ENCODE measurements at places on chromosomes 11 and 22.

- DNase-seq = no peak
These were observed 7.8 kb downstream of the MYEOV start for GRCh38 chr11:69301455-69302401.

GRCh38 chr22:28029956-28030355, 110.9 kb upstream of the PITPNB start:
- no peak for DNase-seq

- DNase-seq = no peak
These were observed 19.9 kb upstream of the ME3 start for GRCh38 chr11:86692317-86692716.

- DNase-seq = no peak
These were observed 11.0 kb downstream of the DEPDC5 start for GRCh38 chr22:31764785-31765184.

DNA sequence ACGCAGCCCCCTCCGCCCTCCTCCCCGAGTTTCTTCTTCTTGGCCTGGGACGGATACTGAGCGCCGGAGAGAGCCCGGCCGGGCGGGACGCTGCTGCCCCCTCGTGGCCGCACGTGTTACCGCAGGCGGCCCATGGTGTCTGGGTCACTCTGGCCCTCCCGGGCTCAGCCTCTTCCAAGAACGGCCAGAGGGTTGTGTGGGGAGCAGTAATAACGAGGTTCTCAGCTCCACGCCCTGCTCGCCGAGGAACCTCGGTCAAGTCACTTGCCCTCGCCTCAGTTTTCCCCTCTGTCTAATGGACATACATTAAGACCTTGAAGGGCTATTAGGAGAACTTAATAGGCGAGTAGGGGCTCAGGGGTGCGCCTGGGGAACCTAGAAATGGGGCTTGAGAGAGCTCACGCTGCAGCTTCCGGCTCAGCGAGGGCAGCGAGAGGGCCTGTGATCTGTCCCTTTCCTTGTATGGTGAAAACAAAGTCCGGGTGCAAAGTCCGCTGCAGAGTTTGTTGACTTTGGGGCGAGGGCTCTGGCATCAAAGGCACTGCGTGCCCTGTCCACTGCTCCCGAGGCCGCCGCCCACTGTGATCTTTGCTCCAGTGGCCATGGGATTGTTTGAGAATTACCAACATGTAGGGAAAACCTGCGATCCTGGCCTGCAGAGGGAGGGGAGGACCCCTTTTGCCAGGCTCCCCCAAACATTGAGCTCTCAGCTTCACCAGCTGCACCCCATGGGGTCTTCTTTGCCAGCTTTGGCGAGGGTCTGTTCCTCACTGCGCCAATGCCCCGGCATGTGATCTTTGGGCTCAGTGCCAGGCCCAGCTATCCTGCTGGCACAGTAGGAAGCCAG, 14.4 kb upstream of the LRP5 start:
- peak; percentile 75 for DNase-seq

GRCh38 chr11:96259134-96259830, 83.7 kb downstream of the MAML2 start:
- peak; percentile 85 for DNase-seq

- DNase-seq = peak; percentile 67
These were observed 35.9 kb upstream of the NUP50 start for GRCh38 chr22:45127866-45128265.

DNA sequence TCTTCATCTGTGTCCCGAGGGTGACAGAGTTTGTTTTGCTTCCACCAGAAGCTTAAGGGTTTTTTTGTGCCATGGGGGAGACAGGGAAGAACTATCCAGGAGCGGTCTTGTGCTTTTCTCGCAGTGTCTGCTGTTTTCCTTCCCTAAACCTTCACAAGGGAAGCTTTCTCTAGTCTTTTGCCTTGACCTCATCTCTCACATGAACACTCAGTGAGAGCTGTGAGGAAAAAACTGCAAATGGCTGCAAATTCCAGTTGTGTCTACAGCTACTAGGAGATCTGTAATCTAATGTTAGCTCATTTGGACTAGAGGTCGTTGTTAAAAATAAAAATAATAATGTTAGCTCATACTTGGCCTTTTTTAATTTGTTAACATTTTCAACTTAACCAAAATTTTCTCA, 264.7 kb upstream of the SESN3 start:
- DNase-seq = no peak

- DNase-seq = no peak
These were observed 81.0 kb upstream of the SNX19 start for GRCh38 chr11:130997278-130997677.

DNA sequence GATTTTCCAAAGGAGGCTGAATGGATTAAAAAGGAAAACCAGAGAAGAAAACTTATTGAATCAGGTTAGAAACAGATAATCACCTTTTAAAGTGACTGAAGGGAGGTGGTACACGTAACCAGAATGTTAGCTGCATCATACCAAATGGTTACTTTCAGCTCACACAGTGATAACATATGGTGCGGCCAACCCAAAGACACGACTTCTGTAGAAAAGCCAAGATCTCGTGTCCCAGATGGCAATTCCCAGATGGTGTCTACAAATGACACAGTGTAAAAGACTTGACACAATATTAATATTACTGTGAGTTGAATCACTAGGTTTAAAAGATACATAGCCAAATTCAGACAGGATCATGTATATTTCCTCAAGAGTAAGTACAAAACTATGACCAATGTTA, 5.2 kb downstream of the PPP2R1B start:
- no peak for DNase-seq

- no peak for DNase-seq
These were observed 6.3 kb upstream of the THOC5 start for GRCh38 chr22:29559853-29560252.

GRCh38 chr11:118634431-118635236, 27.2 kb downstream of the PHLDB1 start:
- peak; percentile 81 for DNase-seq

DNA sequence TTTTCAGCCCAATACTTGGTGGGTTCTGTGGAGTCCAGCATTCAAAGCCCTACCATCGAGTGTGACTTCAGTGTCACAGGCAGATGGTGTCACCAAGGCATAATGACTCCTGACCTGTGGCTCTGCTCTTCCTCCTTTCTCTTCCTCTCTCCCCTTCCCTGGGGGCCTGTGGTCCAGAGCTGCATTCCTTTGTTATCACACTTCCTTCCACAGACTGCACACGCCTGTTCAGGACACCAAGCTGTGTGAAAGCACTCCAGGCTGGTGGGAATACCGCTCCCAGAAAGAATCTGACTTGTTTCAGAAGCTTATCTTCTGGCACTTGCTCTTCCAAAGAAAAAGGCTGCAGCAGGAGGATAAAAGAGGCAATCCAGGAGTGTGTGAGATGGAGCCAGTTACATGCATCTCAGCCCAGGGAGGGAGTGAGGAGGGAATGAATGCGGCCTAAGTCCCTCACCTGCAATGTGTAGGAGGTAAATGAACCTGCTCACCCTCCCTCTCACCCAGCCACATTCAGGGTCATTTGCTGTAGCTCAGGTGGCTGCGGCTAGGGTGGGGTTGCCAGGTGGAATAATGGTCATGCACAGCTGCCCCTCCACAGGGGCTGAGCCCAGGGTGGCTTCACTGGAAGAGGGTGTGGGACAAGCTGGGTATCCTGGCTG, 79.3 kb downstream of the ADAMTS15 start:
- DNase-seq = peak; percentile 84

DNA sequence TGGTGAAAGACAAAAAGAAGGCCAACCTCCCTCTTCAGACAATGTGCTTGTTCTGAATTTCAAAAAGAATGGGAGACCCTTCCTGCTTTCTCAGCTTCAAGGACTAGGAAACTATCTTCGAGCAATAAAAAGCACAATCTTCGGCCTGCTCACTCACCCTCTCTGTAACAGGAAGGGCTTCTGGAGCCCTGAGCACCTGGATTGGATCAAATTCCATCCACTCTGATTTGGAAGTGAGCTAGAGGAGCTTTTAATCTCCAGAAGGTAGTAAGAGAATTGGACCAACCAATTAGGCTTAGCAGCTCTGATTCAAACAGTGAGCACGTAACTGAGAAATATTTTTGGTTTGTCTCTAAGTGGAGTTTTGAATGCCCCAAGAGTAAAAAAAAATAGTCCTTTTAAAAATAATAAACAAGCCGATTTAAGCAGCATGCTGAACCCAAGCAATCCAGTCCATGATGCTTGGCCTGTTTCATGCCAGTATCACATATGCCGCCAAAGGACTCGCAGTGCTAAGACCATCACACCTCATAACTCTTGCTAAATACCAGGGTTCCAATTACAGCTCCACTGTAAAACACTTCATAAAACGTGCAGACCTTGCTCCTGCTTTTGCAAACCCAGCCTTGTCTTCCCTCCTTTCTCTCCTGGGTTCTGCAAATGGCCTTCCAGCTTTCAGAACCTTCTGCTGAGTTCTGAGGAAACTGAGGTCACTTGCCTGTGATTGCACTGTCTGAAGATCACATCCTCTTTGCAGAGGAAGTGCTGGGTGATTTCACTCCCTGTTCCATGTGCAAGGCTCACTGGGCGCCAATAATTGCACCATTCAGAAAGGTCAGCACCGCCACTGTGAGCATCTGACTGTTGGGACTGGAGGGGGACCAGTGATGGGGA, 74.4 kb downstream of the SLC1A2 start:
- no peak for DNase-seq

GRCh38 chr11:16925561-16926065, 88.6 kb downstream of the PLEKHA7 start:
- DNase-seq = peak; percentile 33

- no peak for DNase-seq
These were observed 19.3 kb upstream of the TMEM191C start for GRCh38 chr22:21447694-21448402.

- peak; percentile 24 for DNase-seq
These were observed 551 bp downstream of the AGBL2 start for GRCh38 chr11:47714554-47715081.

- peak; percentile 56 for DNase-seq
These were observed 13.6 kb upstream of the CD3E start for GRCh38 chr11:118290923-118291322.

- DNase-seq = peak; percentile 55
These were observed 26.5 kb upstream of the PRDM10 start for GRCh38 chr11:130029137-130029536.

DNA sequence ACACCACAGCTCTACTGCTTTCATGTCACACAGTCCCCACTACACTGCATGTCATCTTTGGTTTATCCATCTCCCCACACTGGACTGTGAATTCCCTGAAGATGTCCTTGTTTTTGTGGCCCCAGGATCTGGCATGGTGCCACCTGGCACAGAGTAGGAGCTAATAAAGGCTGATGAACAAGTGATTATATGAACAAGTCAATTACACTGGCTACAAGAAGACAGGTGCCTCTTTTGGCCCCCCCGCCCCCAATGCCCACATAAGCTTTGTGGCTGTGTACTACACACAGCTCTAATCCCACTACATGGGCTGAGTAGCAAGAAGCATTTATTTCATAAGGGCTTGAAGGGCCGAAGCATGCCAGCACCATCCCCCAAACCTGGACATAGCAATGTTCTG, 24.7 kb downstream of the PLEKHA7 start:
- no peak for DNase-seq

GRCh38 chr11:112163875-112164685, at the start of gene IL18:
Gene IL18, minus strand, starts transcription at chr11:112164094. Its CDS starts 9,041 bp downstream, at chr11:112155053.
- DNase-seq = no peak

GRCh38 chr11:58222721-58223120, 6.0 kb downstream of the OR10Q1 start:
- DNase-seq = no peak

DNA sequence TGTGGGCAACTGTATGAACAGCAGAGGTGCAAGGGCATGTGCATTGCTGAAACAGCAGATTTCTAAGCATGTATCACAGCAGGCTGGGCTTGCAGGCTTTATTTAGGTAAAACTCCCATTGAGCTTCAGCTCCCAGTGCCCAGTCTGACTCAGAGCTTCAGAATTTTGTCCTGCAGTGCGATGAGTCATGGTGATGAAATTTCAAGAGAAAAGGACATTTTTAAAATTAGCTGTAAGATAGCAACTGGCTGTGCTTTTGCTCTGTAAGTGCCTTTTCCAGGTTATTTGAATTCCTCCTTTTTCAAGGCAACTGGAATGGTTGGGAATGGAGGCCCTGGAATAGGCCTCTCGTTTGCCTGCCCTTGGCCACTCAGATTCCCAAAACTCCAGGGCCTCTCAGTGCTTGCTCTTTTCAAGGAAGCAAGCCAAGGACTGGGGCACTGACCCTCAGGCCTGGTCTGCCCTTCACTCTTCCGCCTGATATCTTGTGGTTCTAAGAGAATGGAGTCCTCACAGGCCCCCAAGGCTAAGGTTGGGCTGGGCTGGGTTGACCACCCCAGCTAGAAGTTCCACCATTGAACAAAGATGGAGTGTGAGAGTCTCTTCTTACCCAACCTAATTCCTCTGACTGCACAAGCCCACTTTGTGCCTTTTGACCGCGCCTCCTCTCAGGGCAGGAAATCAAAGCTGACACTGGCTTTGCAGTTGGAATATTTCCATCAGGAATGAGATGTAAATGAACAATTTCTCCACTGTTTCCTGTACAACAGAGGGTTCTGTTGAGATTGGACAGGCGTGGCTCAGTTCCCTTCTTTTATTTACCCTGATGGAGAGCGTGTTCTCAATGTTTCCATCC, 59.5 kb upstream of the PRSS23 start:
- DNase-seq = peak; percentile 97

DNA sequence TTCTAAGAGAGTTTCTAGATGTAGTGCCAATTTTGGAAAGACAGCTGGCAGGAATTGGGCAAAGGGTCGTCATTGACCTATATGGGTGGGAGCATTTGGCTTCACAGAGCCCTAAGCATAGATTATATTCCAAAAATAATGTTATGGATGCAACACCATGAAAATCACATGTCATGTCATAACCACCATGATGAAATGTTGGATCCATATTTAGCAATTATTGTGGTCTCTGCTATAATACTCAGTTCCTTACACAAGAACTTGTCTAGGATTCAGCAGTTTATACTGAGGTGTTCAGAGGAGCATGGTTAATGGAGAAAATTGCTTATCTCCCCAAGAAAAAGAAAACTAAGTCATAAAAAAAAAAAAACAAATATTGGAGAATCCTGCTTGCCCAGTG, 31.6 kb downstream of the NTM start:
- DNase-seq = no peak

DNA sequence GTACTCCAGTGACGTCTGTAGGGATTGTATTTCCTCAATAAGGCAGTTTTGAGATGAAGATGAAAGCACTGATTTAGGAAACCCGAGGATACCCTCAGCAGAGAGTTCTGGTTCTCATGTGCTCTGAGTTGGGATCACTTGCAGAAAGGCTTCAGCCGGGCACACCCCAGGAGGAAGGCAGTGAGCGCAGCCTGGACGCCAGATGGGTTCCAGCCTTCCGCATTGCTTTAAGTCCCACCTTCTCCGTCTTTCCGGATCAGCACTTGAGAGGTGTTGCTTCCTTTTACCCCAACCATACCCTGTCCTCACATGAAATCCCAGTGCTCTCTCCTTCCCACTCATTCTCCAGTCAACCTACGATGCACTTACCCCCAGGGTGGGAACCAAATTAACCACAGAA, 239.5 kb upstream of the CADM1 start:
- DNase-seq = no peak

DNA sequence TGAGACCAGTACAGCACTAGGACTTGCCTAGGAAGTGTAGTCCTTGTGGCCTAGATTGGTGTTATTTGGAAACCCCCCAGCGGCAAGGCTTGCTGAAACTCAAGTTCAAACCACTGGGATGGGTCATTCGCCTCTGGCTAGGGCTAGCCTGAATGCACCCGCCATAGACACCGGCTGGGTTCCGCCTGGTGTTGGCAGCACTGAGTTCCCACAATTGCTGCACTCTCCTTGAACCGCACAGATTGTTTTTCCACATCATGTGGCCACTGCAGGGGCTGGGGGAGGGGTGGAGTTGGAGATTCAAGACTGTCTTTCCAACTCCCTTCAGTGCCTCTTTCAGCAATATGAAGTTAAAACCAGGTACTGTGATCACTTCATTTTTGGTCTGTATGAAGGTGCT, 43.1 kb downstream of the CCDC73 start:
- DNase-seq = no peak

Measured in cardiac fibroblast (primary cell).